HTR-8/SVneo (cell line): ENCODE measurements at places on chromosomes 3 and 15.

- DNase-seq = no peak
Observed at GRCh38 chr3:154469585-154469984, 39.6 kb upstream of the GPR149 start.

DNA sequence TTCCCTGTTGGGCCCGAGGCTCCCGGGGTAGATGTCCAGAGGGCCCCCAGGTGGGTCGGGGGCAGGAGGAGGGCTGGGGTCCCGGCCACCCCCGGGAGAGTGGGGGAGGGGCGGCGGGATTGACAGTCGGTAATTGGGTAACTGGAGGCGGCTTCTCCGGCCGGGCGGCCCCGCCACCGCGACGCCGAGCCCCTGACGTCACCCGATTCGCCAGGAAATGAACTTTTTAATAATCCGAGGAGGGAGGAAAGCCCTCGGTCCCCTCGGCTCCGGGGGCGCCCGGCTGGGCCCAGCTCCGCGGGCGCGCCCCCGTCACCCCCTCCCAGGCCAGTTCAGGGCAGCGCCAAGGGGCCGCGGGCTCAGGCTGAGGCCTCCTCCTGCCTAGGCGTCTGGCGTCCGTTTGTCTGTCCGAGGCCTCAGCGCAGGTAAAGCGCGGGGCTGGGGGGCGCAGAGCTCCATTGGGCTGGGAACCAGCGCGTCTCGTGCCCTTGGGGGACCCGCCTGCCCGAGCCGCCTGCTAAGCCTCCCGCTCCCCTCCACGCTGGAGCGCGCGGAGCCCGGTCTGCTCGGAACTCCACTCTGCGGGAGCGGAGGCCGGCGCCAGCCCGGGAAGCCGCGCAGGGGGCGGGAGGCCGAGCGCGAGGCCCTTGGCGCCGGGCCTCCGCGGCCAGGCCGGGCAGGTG lies 3.9 kb downstream of the GATA2 start:
- peak; percentile 76 for DNase-seq

GRCh38 chr3:21785765-21786437 lies 34.9 kb upstream of the ZNF385D start:
- DNase-seq = no peak

- DNase-seq = no peak
Observed at GRCh38 chr15:67925182-67925581, 85.3 kb upstream of the RNU6-1 start.

- DNase-seq = no peak
Observed at GRCh38 chr3:175948041-175948440, 1088.9 kb downstream of the NAALADL2 start.

DNA sequence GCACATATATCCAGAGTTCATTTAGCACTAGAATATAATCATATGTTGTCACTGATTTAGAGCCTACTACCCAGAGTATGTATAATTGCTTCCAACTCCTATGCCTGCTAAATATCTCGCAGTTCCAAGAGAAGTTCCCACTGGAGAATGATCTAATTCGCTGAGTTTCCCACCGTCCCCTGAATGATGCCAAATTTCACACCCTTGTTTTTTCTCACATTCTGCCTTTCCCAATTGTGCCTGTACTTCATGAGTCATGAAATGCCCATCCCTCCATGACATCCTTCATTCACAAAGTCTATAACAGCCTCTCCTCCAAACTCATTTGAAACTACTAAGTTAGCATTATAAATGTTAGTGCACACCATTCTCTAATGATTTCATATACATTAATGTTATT lies 177.2 kb downstream of the CBLB start:
- DNase-seq = no peak

GRCh38 chr15:56254265-56254664 lies 10.6 kb upstream of the RFX7 start:
- DNase-seq = no peak

DNA sequence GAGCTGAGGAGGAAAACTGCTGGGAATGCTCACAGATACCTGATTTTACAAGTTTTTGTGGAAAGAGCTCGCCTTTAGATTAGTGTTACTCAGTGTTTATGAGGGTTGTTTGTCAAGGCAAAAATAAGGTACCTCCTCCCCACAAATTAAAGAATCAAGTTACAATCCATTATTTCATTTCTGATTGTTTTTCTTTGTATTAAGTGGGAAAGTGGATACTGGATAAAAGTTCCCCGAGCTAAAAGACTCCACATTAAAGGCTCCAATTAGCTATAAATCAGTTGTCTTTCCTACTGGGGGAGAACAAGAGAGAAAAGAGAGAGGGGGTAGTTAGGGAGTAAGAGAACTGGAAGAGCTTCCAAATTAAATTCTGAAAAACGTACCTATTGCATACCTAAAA lies 1.9 kb downstream of the ALDH1A2 start:
- DNase-seq = no peak

GRCh38 chr3:64576211-64576775 lies 111.5 kb downstream of the ADAMTS9 start:
- DNase-seq = no peak

DNA sequence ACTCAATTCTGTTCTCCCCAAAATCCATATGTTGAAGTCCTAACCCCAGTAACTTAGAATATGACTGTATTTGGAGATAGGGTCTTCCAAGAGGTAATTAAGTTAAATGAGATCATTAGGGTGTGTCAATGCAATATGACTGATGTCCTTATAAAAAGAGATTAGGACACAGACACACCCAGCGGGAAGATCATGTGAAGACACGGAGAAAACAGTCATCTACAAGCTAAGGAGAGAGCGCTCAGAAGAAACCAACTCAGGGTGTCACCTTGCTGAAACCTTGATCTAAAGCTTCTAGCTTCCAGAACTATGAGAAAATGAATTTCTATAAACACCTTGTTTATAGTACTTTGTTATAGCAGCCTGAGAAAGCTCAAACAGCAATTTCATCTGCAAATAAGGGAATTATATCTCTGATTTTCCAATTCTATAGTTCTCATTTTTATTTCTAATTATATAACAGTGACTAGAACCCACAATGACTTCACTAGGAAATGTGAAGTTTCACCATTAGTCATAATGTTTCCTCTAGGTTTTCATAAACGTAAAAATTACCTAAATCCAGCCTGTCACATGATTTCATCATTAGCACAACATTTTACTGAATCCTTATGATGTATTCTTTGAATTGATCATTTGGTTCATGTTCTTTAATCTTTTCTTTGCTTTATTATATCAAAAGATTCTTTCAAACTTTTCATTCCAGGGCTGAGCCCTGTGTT lies 459.1 kb upstream of the MDFIC2 start:
- DNase-seq = no peak

DNA sequence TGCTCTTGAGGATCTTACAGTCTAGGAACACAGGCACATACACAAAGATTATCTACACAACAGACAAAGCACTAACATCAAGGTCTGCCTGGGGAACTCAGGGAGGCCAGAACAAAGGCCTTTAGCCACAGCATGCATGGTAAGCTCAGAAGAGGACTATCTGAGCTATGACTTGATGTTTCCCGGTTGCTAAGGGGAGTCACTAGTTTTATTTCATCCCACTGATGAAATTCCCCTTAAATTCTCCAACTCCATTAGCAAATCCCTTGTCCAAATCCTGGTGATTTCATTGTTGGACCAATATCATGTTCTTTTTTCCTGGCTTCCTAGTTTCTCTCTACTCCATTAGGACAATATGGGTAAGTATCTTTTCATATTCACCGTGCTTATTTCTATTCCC lies 23.3 kb downstream of the FBN1 start:
- DNase-seq = no peak

DNA sequence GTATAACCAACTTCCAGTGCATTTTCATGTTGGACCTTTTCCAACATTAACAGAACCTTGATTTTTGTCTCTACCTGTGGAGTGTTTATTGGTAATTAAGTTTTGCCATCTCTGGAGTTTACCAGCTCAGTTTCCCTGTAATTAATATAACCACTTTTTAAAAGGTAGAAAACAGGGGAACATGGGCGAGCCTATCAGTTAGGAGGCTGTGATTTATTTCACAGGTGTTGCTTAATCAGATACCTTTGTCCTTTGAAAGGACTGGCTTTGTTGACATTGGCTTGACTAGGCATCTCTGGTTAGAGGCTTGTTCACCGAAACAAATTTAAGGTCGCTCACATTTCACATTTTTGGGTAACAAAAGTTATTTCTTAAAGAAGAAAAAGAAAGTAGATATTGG lies 622 bp downstream of the NAALADL2 start:
- no peak for DNase-seq

DNA sequence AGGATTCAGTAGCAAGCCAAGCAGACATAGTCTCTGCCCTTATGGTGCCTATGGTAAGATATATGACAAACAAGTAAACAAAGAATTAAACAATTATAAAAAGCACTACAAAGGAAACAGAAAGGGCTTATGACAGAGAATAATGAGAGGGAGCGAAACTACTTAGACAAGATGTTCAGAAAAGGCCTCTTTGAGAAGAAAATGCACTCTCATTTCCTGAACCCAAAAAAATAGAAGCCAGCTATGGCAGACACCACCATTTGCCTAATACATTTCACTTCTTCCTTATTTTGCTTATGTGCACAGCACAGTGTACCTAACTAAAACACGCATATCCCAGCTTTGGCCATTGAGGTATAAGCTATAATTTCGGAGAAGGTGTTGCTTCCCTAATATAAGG lies 465.5 kb upstream of the PPP2R3A start:
- DNase-seq = no peak

- no peak for DNase-seq
Observed at GRCh38 chr3:168260859-168261258, 165.1 kb upstream of the GOLIM4 start.

DNA sequence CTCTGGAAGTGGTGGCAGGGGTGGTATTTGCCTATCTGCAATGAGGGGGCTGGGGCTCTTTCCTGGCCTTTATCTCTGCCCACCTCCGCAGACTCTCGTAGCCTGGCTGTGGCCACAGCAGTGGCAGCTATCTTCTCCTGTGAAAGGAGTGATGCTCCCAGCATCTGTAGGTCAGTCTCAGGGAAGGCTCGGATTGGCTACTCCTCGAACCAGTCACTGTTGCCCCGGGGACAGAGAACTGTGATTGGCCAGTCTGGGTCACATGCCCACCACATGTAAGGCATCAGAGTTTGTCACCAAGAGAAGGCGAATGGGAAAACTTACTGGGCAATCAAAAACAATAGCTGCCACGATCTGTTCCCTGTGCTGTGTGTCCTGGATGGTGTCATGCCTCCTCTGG lies 30.1 kb upstream of the FGD5 start:
- no peak for DNase-seq

DNA sequence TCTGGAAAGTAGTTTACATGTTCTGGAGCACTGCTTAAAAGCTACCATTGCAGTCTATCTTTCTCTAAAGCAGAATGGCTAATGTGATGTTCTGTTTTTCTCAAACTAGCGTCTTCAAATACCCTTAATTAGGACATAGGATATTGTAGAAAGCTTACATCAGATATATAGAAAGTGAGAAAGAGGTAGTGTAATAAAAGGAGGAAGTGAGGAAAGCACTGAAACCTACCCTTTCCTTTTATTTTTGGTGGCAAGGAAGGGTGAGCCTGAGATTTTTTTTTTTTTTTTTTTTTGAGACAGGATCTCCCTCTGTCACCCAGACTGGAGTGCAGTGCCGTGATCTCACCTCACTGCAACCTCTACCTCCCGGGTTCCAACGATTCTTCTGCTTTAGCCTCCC lies 9.4 kb downstream of the SENP2 start:
- no peak for DNase-seq

DNA sequence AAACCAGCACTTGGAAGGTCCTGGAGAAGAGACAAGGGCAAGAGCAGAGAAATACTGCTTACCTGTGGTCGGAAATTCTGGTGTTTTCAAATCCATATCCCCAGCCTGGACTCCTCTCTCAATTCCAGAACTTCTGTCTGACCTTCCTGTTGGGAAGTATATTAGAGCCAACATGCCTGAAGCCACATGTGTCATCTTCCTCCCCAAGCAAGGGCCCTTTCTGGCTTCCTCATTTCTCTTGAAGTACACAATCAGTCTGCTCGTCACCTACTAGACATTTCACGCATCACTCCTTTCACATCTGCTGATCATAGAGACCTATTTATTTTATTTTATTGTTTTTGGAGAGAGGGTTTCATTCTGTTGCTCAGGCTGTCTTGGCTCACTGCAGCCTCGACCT lies 8.4 kb downstream of the PARP14 start:
- DNase-seq = no peak

- no peak for DNase-seq
Observed at GRCh38 chr3:153103406-153103945, 58.5 kb upstream of the RAP2B start.

DNA sequence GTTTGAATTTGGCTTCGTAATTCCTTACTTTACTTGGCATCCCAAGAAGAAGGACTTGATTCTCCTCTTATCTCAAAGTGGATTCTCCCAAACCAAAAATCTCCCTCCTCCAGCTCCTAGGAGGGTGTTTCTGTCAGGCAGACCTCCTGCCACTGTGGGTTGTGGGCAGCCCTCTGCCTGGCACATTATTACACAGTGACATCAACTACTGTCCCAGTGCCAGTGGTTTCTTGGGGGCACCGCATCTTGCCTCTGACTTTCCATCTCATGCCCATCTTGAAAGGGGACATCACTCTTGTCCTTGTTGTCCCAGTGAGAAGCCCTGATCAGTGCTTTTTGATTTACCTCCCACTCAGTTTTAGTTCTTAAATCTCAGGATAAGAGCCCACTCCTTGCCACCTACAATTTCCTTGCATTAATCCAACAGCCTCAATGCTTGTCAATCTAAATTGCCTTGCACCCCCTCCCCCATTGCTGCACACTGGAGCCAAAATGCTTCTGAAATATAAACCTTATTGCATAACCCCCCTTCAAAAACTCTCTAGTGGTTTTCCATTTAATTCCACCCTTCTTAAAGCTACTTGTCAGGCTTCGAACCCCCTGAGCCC lies 81.0 kb downstream of the TRAK1 start:
- no peak for DNase-seq

DNA sequence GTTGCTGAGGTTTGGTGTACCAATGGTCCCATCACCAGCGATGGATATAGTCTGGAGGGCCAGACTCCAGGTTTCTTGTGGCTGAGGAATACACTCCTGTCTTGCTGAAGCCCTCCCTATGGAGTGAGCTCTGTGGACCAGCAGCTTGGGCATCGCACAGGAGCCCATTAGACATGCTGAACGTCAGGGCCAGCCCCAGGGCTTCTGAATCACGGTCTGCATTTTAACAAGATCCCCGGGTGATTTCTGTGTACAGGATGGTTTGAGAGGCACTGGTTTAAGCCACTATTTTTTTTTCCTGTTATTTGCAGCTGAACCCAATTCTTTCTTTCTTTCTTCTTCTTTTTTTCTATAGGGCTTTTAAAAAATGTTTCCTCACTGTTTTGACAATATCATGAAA lies 69.5 kb upstream of the XCR1 start:
- DNase-seq = no peak

- no peak for DNase-seq
Observed at GRCh38 chr3:39388741-39389248, 5.6 kb downstream of the SLC25A38 start.

- no peak for DNase-seq
Observed at GRCh38 chr3:169133178-169134161, 530.0 kb downstream of the MECOM start.

- no peak for DNase-seq
Observed at GRCh38 chr3:140199008-140199407, 264.0 kb downstream of the CLSTN2 start.

GRCh38 chr3:165920984-165921383 lies 83.8 kb upstream of the BCHE start:
- DNase-seq = no peak

GRCh38 chr3:2851835-2852234 lies 258.3 kb downstream of the IL5RA start:
- DNase-seq = no peak

- DNase-seq = no peak
Observed at GRCh38 chr15:70995383-70995970, 102.9 kb downstream of the LRRC49 start.
